ENCODE measurements at places on chromosomes 12 and 14. TPM values are rescaled to one million over a fixed set of nuclear protein-coding genes. Genes with fewer than 3 reads are reported as not detected.

The ZNF10 gene
- total RNA-seq: 14.3 TPM

DNA sequence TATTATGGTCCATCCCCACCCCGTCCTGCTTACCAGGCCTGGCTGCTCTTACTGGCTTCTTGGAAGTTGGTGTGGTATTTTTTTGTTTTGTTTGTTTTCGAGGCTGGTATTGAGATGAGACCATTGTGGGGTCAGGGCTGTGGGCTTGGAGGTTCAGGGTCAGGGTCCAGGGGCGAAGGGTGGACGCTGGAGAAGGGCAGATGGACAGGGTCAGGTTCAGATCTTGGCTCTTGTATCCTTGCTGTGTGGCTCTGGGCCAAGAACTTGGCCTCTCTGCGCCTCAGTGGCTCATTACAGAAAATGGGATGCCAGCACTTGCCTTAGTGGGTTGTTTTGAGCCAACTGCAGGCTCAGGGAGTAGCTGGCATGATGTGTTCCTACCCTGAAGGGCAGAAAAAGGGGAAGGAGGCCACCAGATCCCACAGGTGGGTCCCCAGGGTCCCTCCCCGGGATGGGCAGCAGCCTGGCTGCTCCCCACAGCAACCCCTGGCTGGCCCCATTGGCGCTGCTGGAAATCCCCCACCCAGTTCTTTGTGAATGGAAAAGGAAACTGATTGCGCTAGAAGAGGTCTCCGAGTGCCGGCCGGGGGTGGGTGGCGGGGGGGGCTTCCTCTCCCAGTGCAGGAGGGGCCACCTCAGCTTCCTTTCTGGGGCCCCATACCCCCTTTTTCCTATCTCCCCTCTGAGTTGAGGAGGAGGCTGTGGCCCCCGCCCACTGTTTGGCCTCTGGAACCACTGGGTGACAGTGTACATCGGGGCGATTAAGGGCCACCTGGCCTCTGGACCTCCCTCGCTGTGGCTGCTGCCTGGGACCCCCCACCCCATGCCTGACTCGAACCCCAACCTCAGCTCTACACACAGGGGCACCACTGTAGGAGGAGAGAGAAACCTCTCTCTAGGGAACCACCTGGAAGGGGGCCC, 25.0 kb downstream of the SH2B3 start:
- peak overlapping the region; percentile 81 for H3K27ac ChIP-seq
- H3K27me3 ChIP-seq: no peaks in the 10 kb centered on the region
- no peak for DNase-seq
- no peaks in the 10 kb centered on the region for H3K36me3 ChIP-seq
- no peak overlapping the region for H3K4me3 ChIP-seq

DNA sequence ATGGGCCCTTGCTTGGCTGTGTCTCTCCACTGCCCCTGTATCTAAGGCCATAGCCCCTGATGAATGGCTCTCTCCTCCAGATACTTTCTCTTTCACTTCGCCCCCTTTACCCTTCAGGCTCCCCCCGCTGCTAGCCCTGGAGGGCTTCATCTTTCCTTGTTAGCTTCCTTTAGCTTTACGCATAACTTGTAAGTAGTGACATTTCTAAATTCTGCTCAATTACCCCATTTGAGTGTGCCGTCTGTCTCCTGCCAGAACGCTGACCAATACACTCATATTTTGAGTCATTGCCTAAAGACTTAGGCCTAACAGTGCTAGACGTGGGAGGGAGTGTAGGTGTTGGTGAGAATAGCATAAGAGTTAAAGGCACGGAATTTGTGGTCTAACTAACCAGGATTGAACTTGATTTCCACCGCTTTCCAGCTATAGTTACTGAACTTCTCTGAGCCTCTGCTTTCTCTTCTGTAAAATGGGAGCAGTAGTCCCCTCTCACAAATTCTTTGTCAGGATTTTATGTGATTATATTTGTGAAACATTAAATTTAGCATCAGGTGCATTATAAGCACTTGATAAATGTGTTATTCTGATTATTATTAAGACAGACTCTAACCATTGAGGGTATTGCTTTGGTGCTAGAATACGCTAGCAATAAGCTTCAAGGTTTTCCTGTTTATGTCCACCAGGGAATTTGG, 129.3 kb downstream of the ZFP36L1 start:
- peaks cover 34% of the 10 kb centered on the region for H3K4me1 ChIP-seq
- no peaks in the 10 kb centered on the region for H3K36me3 ChIP-seq

- DNase-seq: no peak
- peaks cover 11% of the 10 kb centered on the region for H3K4me1 ChIP-seq
- no peak overlapping the region for H3K4me3 ChIP-seq
- no peaks in the 10 kb centered on the region for H3K27me3 ChIP-seq
- H3K27ac ChIP-seq: peak overlapping the region; percentile 31
Observed at GRCh38 chr12:121784460-121784859, 9.0 kb downstream of the RHOF start.

DNA sequence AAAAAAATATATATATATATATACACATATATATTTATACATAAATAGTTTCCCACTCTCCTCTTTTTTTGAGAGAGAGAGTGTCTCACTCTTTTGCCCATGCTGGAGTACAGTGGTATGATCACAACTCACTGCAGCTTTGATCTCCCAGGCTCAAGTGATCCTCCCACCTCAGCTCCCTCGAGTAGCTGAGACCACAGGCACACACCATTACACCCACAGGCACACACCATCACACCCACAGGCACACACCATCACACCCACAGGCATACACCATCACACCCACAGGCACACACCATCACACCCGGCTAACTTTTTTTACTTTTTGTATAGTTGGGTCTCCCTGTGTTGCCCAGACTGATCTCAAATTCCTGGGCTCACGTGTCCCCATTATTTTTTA, 14.1 kb upstream of the GAPDH start:
- no peak for DNase-seq
- H3K27me3 ChIP-seq: no peaks in the 10 kb centered on the region
- no peak overlapping the region for H3K4me3 ChIP-seq
- no peaks in the 10 kb centered on the region for H3K4me1 ChIP-seq

- H3K4me1 ChIP-seq: no peaks in the 10 kb centered on the region
- H3K4me3 ChIP-seq: no peak overlapping the region
- no peaks in the 10 kb centered on the region for H3K27me3 ChIP-seq
- no peak overlapping the region for H3K27ac ChIP-seq
- peak; percentile 16 for DNase-seq
- H3K36me3 ChIP-seq: no peaks in the 10 kb centered on the region
Observed at GRCh38 chr12:115570069-115570777, 707.3 kb downstream of the MED13L start.

GRCh38 chr12:53128780-53129569, 25.7 kb downstream of the SOAT2 start:
- H3K4me1 ChIP-seq: no peaks in the 10 kb centered on the region
- H3K36me3 ChIP-seq: no peaks in the 10 kb centered on the region
- DNase-seq: no peak
- H3K27ac ChIP-seq: no peak overlapping the region

Data from hepatocyte (in vitro differentiated cells).